Glomerular endothelial cell (primary cell): ENCODE measurements at places on chromosomes 2 and 18.

- no peak for DNase-seq
Measured at GRCh38 chr2:159098361-159098760, 129.9 kb downstream of the TANC1 start.

GRCh38 chr2:86649119-86649947 lies 25.7 kb upstream of the RNF103 start:
- no peak for DNase-seq

DNA sequence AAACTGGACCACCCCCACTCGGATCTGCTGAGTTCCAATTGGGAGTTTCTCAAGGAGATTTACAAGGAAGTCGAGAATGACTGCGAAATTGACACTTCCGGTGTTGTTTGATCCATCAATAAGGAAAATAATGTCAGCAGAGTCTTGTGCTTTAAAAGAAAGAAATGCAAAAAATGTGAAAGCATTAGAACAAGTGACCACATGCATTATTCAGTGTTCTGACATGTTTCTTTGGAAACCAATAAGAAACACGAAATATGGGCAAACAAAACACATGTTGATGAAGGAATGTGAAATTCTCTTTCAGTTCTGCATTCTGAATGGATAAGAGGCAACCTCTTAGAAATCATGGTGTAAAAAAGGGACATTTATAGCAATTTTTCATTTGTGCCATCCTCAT lies 25.9 kb downstream of the COL6A3 start:
- DNase-seq = no peak

- DNase-seq = no peak
Measured at GRCh38 chr18:499776-500631, 497 bp downstream of the COLEC12 start.

DNA sequence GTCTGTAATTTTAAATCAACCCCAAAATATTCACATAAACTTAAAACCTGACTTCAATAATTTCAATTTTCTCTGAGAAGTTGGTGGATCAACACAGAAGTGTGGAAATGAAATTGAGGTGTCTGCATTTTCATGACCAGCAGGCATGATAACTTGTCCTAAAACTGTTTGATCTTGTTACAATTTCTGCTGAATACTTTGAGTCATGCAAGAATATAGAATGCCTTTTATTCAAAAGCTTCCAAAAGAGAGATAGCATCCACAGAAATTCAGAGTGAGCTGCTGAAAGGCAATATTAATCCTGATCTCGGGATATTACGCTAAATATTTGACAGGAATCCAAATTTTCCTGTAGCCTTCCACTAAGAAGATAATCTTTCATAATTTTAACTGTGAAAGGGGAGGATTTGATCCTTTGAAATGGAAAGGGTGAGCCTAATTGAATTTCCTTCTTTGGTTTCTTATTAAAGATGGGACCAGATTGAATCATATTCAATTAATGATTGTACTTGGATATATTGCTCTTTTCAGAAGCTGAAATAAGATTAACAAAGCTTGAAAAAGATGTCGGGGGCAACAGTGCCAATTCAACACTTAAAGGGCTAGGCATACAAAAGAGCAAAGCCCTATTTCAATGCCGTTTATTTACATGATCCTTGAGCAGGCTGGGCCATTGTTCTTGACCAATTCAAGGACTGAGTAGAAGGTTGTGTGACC lies 129.3 kb downstream of the NCKAP5 start:
- no peak for DNase-seq
